ENCODE measurements at places on chromosomes 6 and 20.

- no peak for DNase-seq
Observed at GRCh38 chr6:157239671-157240058, 83.7 kb downstream of the TMEM242 start.

- no peak for DNase-seq
Observed at GRCh38 chr20:57570920-57571319, 10.0 kb downstream of the PCK1 start.

- no peak for DNase-seq
Observed at GRCh38 chr20:35176132-35176531, 4.3 kb downstream of the PROCR start.

DNA sequence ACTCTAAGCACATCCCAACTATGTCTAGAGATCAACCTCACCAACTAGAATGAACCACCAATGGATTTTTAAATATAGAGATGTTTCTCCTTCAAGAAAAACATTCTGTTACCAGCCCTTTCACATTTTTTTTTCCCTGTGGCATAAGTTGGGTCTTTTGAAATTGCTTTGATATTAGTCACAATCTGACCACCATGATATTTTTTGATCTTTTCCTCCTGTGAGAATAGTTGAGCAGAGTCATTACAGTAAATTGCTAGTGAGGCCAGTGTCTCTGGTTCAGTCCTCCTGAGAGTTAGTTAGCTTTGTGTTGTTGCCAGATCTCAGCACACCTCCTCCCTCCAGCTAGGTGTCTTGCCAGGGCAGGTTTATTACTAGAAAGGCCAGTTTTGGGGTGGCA lies 79.7 kb upstream of the MYLIP start:
- DNase-seq = no peak

GRCh38 chr20:53609491-53610445 lies 16.1 kb upstream of the ZNF217 start:
- DNase-seq = peak; percentile 18

- DNase-seq = no peak
Observed at GRCh38 chr20:45938727-45939438, 4.4 kb downstream of the PCIF1 start.

DNA sequence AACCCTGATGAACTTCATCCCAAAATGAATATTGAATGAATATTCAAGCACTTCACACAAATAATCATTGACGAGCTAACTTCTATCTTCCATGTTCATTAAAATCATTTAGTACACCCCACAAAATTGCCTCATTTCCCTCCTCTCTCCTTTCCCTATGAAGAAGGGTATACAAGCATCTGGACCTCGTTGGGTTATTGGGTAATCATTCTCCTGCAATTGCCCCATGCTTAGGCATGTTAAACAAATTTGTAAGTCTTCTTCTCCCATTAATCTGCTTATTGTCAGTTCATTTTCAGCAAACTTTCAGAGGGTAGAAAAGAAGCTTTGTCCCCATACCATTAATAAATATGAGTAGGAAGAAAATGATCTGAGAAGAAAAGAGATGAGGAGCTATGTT lies 27.6 kb downstream of the PRKN start:
- DNase-seq = no peak

GRCh38 chr6:125722886-125723285 lies 26.5 kb upstream of the HEY2 start:
- no peak for DNase-seq

DNA sequence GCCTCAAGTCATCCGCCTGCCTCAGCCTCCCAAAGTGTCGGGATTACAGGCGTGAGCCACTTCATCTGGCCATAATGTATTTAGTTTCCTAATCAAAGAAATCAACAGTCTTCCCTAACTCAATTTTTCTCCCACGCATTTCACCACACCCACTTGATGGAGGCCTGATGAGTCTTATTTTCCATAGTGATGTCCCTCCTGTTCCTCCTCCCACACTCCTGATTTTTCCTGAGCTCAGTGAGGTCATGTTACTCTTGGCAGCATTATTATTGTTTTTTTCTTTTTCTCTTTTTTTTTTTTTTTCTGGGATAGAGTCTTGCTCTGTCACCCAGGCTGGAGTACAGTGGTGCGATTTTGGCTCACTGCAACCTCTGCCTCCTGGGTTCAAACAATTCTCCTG lies 8.9 kb downstream of the ABRACL start:
- no peak for DNase-seq

DNA sequence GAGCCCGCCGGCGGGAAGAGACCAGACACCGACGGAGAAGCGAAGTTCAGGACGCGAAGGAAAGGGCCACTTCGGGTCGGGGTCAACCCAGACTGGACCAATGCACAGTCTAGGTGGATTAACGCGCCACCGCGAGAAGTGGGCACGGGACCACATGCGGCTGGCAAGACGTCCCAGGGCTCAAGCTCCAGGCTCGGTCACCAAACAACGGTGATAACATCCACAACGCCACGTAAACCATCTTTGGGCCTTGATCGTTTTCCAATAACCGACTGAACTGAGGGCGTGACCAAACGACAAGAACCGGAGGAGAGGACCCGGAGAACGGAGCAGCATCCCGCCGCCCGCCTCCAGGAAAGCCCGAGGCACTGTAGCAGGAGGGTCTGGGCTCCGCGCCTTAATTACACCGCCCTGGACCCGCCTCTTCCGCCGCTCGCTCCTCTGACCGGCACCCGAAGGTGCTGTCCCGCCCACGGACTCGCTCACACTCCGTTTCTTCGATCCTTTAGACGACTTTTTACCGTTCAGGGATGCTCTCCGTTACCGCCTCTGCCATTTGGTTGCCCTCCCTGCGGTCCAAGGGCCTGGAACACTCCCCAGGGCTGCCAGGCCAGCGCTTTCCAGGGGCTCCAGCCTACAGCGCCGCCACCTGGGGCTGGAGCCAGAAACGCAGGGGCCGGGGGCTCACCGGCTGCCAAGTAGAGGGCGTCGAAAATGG lies 44.1 kb downstream of the DPPA5 start:
- DNase-seq = peak; percentile 25

DNA sequence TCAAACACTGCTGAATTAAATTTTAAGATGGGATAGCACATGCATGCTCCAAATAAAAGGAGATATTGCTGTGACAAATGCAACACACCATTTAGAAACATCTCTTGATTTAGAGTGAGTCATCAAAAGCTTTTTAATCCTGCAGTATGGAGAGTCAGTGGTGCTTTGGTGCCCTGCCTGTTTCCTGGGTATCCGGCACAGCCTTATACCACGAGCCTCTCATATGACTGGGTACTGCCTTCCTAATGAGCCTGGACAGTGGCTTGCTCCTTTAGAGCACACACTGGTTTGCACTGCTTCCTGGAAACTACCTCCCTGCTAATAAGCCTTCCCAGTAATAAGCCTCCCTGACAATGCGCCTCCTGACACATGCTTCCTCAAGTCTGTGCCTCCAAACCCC lies 65.3 kb upstream of the KCNK16 start:
- DNase-seq = no peak

- DNase-seq = no peak
Observed at GRCh38 chr6:168218785-168219566, 100.6 kb downstream of the DACT2 start.

- no peak for DNase-seq
Observed at GRCh38 chr6:31541059-31541657, 645 bp downstream of the DDX39B start.

DNA sequence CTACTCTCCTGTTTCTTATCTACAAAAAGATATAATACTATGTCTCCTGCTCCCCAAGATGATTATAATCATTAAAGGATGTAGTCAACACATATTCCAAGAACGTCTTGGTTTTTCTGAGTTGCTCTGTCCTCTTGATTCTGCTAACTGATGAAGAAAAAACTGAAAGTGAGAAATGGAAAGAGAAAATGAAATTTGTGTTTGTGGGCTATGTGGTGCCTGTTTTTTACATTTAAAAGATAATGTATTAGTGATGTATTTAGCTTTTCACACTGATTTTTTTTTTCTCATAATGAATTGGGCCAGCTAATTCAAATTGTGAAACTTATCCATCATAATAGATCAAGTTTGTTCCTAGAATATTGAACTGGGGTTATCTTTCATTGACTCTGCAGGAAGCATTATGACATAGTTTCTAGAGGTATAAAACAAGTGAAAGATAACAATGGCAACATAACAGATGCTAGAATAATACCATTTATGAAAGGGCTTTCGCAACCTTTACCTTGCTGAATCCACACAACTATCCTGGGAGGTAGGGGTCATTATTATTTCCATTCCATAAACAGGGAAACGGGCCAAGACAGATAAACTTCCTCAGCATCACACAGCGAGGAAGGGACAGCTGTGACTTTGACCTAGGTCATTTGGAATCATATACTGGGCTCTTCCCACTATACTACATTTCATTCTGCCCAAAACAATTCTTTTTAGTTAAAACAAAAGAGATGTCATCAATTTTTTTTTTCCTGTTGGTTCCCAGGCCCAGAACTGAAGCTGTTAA lies 336.7 kb downstream of the GJA1 start:
- DNase-seq = no peak

DNA sequence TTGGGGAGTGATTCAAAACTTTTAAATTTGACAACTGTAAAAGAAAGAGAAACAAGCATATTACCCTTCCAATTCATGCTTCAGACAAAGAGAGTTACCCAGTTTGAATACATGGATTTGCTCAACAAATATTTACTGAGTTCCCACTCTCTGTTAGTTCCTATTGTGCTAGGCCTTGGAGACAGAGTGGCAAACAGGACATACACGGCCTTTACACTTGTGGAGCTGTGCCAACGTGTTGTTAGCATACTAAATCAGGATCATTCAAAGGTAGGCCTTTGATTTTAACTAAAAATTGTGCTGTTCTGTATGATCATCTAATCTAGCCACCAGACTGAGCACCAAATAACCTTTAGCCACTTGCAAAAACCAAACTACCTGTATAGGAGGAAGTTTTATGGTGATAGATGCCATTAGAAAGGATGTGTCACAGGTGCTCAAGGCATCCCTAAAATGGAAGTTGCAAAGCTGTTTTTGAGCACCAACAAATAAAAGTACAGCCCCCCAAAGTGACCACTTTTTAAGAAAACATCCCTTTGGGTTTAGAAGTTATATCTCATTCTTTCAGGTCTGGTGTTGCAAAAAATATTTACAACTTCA lies 84.5 kb downstream of the CHD6 start:
- no peak for DNase-seq

- no peak for DNase-seq
Observed at GRCh38 chr6:108763931-108764579, 84.2 kb upstream of the ARMC2 start.

DNA sequence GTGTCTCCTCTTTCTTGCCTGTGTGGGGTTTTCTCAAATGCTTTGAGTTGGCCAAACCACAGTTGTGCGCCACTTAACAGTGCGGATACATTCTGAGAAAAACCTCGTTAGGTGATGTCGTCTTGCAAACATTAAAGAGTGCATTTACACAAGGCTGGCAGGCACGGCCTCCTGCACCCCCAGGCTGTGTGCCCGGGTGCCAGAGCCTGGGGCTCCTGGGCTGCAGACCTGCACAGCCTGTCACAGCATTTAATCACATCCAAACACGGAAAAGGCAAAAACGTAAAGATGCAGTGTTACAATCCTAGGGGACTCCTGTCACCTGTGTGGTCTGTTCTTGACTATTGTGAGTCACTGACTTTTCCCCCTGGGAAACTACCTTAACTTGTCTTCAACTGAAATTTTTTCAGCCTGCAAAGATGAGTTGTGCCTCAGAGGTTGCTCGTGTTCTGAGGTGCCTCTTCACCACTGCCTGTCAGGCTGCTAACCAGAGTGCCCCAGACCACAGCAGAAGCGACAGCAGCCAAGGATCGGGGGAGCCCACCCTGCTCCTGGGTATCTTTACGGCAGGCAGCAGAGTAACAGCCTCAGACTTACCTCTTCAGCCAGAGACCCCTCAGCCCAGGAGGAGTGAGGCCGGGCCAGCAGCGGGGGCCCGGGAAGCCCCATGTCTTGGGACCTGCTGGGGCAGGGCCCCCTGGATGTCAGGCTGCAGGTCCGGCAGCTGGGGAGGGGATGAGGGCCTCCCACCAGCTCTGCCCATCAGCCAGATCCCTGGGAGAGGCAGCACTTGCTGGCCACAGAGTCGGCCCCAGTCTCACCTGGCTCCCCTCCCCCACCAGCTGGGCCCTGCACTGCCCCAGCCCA lies 683 bp upstream of the C20orf204 start:
- no peak for DNase-seq

DNA sequence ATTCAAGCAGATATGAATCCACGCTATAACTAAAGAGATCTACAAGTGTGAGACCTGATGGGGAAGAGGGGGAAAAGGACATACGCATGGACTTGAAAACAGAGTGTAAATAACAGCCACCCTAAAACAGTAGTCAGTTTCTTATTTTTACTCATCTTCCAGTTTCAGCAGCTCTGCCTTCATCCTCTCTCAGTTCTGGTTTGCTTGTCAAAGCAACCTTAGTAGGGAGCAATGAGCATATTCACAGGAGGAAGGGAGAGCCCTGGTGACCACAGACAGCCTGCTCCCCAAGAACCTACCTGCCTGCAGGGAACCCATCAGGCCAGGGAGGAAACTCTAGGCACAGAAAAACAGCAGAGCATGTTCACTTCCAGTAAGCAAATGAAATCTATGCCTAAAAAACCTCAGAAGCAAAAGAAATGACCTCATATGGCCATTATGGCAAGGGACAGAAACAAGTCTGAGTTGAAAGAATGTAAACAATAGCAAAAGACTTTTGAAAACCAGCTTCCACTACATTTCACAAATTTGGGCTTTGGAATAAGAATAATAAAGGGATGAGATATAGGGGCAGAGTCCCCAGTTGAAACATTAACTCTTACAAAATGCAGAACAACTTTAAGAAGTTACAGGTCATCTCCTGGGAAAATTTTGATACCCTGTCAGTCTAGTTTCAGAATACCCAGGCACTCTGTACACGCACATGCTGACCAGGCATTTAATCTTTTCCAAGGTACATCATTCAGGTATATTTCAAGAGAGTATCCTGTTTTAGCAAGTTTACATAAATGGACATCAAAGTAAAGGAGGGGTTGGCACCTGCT lies 120.8 kb upstream of the BCLAF1 start:
- DNase-seq = no peak

DNA sequence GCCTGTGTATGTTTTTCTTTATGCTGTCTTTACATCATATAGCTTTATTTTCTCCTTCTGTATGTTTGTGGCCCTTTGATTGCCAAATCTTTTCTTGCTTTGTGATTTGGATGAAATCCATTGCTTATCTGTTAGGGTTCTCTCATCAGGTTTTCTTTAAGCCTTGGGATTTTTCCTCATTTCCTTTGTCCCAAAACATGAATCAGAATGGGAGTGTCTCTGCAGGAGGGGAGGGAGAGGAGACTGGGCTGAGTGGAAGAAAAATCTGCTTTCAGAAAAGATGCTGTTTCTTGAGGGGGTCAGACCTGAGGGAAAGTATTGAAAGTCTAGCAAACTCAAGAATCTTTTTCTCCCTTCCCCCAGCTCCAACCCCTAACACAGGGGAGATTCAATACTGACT lies 758.0 kb upstream of the MMS22L start:
- DNase-seq = no peak

GRCh38 chr6:67722861-67723261 lies 912.2 kb upstream of the ADGRB3 start:
- no peak for DNase-seq

DNA sequence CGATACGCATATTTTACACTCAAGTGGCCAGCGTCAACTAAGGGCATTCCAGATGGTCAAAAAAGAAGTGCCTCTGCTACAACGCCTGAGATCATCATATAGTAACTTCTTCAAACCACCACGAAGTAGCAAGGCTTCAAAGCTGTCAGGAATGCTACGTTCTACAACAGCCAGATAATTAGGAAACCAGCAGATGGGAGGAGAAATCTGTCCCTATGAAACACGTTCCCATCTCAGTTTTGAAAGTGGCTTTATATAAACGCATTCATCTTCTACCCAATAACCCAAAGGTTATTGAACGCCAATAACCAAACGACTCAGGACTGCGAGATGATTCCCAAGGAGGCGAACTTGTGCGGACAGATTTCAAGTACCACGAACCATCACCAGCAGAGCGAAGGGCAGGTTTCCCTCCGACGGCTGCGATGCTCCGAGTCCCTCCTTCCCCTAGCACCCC lies 1.2 kb downstream of the ABHD12 start:
- DNase-seq = no peak
